CD4-positive, alpha-beta T cell treated with Interleukin-1 beta for 1 hour (primary cell): ENCODE measurements at places on chromosomes 7 and 10.

DNA sequence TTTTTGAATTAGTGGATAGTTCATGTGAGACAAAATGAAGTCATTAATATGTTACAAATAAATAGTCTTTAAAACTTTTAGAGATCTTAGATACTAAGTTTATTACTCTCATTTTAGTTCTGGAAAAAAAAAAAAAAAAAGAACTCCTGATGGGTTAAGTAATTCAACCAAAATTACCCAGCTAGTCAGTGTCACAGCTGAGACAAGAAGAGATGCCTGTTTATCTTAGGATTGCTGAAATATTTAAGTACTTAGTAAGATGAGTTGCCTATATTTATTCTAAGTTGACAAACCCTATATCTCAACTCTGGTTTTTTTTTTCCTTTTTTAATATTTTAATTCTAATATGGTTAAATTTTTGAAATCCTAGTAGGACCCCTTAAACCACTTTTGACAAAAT, 781.0 kb upstream of the LRRN3 start:
- no peak for DNase-seq

- no peak for DNase-seq
Measured at GRCh38 chr10:78550090-78550489, 516.4 kb downstream of the RPS24 start.

- DNase-seq = no peak
Measured at GRCh38 chr7:29046978-29047377, 88.8 kb upstream of the TRIL start.

DNA sequence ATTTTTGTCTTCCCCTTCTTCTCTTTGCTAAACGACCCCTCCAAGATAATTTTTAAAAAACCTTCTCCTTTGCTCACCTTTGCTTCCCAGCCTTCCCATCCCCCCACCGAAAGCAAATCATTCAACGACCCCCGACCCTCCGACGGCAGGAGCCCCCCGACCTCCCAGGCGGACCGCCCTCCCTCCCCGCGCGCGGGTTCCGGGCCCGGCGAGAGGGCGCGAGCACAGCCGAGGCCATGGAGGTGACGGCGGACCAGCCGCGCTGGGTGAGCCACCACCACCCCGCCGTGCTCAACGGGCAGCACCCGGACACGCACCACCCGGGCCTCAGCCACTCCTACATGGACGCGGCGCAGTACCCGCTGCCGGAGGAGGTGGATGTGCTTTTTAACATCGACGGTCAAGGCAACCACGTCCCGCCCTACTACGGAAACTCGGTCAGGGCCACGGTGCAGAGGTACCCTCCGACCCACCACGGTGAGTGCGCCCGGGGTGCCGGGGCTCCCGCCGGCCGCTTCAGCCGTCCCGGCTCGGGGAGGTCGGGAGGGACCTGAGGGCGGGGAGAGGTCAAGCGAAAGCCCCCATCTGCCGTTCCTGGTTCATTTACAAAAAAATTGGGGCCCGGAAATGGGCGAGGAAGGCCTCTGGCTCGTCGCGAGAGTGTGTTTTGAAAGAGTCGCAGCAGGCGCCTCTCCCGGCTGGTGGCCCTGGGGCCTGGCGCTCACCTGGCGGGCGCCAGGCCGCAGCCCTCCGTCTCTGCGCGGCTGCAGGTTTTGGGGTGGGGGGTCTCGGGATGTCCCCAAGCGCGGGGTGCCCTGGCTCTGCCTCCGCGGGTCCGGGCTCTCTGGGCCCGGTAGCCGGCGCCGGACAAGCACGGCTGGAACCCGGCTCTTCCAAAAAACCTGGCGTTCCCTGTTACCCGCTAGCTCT, 1.2 kb downstream of the GATA3 start:
- no peak for DNase-seq

GRCh38 chr10:89207181-89207800, at the start of gene CH25H:
CH25H (minus strand) TSS chr10:89207317; CDS start chr10:89207292, 25 bp downstream.
- peak; percentile 28 for DNase-seq

DNA sequence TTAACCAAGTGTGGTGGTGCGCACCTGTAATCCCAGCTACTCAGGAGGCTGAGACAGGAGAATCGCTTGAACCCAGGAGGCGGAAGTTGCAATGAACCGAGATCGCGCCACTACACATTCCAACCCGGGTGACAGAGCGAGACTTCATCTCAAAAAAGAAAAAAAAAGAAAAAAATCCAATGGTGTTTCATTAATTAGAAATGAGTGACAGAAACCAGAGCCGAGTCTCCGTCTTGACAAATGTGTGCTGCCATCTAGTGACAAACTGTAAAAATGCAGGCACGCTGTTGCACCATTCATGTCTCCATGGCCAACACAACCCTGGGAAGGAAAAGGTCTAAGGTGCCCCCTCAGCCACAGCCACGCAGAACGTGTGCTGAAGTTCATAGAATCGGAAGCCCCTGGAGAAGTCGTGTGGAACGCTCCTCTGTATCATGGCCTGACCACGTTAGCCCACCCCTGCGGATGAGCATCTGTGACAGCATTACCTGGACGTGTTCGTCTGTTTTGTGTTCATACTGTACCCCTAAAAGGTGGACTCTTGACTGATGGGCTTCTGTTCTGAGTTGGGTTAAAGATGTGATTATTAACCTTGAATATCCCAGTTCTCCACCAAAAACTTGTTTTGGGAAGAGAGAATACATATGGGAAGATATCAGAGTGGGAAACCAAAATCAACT, 94.9 kb downstream of the LYZL2 start:
- peak; percentile 82 for DNase-seq

DNA sequence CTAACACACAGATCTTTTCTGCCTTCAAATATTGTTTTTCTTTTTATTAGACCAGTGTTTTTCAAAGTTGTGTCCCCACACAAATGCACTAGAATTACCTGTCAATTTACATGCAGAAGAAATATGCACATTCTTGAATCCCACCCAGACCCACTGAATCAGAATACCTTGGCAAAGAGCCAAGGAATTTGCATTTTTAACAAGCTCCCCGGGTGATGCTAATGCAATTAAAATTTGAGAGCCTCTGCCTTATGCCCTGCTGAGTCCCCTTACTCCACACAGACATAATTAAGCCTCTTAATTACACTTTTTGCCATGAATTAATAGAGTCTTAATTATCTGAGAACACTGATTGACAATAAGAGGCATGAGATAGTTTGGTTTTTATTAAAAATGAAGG, 201.2 kb upstream of the GRB10 start:
- DNase-seq = no peak

DNA sequence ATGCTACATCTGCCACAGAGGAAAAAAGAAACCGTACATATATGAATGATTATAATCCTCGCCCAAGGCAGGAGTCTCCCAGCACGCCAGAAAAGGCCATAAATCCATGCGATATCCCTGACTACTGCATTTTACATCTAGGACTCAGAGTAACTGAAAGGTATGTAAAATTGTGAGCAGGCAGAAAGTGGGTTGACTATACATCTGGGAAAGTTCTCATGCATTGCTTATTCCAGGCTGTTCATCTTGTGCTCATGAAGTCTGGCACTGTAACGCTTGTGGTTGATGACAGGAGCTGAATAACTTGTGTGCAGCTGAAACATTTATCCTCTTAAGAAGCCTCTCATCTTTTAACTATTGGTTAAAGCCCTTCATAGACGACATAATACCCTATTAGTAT, 193.4 kb upstream of the STEAP4 start:
- no peak for DNase-seq

DNA sequence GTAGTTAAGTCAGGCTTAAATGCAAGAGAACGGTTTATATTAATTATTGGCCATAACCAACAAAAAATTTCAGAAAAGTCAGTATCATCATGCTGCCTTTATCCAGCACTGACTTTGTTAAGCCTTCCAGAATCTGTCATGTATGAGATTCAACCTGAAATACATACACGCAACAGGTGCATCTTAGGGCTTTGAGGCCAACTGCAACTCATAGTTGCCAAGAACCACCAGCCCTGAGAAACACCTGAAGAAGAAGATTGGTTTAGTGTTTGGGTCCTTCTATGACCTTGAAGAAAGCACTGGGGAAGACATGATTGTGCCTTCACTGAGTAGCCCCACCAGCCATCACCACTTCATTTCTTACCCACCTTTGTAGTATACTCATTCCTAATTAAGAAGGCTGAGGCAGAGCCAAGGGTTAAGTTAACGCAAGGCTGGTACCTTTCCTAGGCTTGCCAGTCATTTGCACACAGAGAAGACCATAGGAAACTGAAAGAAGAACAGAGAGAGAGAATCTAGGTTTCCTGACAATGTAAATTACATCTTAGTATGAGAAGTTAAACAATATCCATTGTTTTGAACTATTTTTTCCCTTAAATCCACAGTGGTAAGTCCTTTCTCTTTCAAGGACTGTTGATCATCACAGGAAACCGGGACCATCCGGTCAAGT, 200.1 kb upstream of the PRKCQ start:
- DNase-seq = no peak

- no peak for DNase-seq
Measured at GRCh38 chr7:155506854-155507337, 39.5 kb downstream of the CNPY1 start.

DNA sequence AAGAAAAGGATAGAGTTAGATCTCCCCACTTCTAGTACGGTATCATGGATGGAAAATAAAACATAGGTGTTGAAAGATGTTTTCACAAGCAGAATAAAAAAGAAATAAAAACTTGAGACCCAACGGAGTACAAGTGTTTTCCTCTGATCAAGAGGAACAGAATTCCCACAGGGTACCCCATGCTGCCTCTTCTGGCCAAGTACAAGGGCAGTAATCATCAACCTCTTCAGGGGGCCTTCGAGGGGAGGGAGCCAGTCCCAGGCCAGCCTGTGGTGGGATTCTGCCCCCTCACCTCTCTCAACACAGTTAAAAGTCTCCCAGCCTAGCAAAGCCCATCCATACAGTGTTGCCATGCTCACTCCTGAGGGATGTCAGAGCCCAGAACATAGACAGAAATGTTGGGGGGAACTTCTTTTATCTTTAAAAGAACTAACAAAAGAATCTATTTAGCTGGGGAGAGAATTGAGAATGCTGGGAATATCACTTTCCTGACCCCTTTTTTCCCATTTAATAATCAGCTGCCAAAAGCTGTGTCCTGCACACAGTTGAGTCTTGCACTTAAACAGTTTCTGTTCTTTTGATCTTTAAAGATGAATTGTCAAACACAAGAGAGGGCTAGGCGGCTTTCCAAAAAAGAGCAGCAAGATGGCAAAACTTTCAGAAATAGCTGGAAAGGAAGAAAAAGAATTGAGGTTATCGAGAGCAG, 101.7 kb downstream of the PTN start:
- no peak for DNase-seq

- peak; percentile 64 for DNase-seq
Measured at GRCh38 chr10:132458586-132459300, 61.7 kb downstream of the PWWP2B start.

- no peak for DNase-seq
Measured at GRCh38 chr7:132160611-132161532, 415.4 kb downstream of the PLXNA4 start.

DNA sequence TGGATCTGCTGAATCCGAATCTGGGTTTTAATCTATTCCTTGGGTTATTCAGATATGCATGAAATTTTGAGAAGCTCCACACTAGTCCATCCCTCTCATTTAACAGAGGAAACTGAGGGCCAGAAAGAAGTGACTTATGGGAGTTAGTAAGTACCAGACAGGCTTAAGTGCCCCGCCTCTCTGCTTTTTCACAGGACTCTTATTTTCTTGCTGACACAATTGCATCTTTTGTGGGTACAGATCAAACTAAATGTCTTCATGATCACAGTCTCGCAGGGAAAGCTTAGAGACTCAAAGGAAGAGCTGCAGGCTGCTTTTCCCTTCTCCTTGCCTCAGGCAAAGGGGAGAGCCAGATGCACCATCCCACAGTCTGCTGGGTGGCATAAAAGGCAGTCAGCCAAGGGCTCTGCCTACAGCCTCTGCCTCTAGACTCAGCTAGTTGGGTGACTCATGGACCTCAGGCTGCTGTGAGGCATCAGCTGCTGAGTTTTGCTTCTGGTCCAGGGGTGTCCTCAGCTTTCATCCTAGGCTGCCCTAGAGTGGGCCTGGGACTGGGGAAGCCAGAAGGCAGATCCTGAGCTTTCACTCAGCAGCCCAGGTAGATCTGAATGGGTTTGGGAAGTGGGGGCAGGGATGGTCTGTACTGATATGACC, 11.6 kb downstream of the GOLGA7B start:
- no peak for DNase-seq

GRCh38 chr7:137694405-137694804, 152.4 kb downstream of the DGKI start:
- DNase-seq = no peak

GRCh38 chr7:94313926-94314325, 80.8 kb upstream of the COL1A2 start:
- DNase-seq = no peak

- DNase-seq = no peak
Measured at GRCh38 chr7:90892213-90892612, 296.1 kb downstream of the CDK14 start.

DNA sequence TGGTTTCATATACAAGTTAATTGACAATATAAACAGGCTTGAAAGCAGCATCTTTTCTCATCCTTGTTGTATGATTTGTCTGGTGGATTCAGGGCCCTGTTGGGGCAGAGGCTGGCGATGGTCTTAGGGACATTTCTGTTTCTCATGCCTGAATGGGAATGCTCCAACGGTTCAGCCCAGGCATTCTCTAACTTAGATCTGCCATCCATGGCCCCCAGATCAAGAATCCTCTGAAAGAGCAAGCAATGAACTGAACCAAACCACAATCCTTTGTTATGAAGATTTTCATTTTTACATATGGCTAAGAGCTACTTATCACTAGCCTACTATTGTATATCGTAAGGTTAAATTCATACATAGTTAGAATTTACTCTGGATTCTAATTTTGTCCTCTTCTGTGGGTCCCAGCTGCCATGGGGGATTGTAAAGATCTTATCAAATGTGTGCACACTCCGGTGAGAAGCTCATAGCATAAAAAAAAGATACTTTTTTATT, 163.9 kb downstream of the COBL start:
- no peak for DNase-seq

DNA sequence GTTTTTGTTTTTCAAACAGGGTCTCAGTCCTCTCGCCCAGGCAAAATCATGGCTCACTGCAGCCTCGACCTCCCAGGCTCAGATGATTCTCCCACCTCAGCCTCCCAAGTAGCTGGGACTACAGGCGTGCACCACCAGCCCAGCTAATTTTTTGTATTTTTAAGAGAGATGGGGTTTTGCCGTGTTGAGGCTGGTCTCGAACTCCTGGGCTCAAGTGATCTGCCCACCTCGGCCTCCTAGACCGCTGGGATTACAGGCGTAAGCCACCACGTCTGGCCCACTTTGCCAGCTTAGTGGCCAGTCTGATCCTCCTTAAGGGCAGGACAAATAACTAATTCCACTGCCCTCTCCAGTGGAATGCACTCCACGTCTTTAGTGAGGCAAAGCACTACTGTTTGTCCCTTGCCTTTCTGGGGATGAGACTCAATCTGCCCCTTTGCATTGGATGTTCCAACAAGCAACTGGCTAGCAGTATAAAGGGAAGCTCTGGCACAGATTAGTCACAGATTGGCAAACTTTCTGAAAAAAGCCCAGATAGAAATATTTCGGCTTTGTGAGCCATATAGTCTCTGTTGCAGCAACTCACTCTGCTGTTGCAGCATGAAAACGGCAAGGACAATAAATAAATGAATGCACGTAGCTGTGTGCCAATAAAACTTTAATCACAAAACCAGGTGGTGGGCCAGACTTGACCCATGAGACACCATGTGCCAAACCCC, 143.8 kb upstream of the RHEB start:
- DNase-seq = no peak
